ENCODE measurements at places on chromosomes 2 and 18. TPM values are rescaled to one million over a fixed set of nuclear protein-coding genes. Genes with fewer than 3 reads are reported as not detected.

The CAB39 gene
- 45.5 TPM for total RNA-seq

The SCN3A gene
- not detected for total RNA-seq

- DNase-seq: no peak
- no peaks in the 10 kb centered on the region for H3K27me3 ChIP-seq
- H3K4me3 ChIP-seq: no peak overlapping the region
- no peak overlapping the region for H3K27ac ChIP-seq
Observed at GRCh38 chr18:47953471-47953931, 23.0 kb upstream of the SMAD2 start.

GRCh38 chr2:159129269-159129668 lies 157.2 kb downstream of the WDSUB1 start:
- H3K4me1 ChIP-seq: no peaks in the 10 kb centered on the region
- H3K36me3 ChIP-seq: no peaks in the 10 kb centered on the region
- no peak overlapping the region for H3K4me3 ChIP-seq
- no peak for DNase-seq
- no peak overlapping the region for H3K27ac ChIP-seq

The ITM2C gene
- not detected for total RNA-seq

DNA sequence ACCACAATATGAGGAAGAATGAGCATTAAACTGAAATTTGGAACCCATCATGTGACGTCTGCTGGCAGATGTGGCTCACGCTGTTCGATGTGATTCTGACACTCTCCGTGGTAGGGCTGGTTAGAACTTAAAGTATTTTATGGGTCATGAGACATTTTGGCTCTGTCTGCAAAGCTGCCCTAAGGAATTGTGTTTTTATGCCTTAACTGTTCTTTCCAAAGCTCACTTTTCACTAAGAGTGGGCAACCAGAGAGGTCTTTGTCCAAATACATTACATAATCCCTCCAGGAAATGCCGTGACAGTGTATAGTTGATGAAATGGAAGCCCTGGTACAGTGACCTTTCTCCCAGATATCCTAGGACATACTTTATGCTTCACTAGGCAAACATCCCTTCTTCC lies 119.1 kb downstream of the AQP4 start:
- H3K4me3 ChIP-seq: no peak overlapping the region
- H3K36me3 ChIP-seq: no peaks in the 10 kb centered on the region
- H3K27ac ChIP-seq: no peak overlapping the region

DNA sequence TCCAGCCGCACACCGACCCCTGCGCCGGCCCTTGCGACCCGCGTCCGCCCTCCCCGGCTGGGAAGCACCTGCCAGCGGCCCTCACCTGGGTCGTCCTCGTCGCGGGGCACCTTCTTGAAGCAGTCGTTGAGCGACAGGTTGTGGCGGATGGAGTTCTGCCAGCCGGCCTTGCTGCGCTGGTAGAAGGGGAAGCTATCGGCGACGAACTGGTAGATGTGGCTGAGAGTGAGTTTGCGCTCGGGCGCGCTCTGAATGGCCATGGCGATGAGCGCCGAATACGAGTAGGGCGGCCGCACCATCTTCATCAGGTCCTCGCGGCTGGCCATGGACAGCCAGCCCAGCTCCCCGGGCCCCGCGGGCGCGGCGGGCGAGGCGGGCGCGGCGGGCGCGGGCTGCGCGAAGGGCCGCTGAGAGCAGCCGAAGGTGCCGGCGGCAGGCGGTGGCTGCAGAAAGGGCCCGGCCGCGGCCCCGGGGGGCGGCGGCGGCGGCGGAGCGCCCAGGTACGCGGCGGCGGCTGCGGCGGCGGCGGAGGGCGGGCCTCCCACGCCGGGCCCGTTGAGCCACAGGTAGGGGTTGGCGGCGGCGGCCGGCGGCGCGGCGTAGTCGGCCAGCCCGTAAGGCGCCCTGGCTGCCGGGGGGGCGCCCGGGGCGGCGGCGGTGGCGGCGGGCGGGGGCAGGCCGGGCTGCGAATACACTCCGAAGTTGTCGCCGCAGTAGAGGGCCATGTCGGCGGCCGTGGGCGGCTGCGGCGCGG lies 505 bp downstream of the FOXI3 start:
- H3K36me3 ChIP-seq: no peaks in the 10 kb centered on the region
- no peaks in the 10 kb centered on the region for H3K4me1 ChIP-seq
- DNase-seq: no peak
- H3K4me3 ChIP-seq: no peak overlapping the region

The SPDYA gene
- 0.76 TPM for total RNA-seq

DNA sequence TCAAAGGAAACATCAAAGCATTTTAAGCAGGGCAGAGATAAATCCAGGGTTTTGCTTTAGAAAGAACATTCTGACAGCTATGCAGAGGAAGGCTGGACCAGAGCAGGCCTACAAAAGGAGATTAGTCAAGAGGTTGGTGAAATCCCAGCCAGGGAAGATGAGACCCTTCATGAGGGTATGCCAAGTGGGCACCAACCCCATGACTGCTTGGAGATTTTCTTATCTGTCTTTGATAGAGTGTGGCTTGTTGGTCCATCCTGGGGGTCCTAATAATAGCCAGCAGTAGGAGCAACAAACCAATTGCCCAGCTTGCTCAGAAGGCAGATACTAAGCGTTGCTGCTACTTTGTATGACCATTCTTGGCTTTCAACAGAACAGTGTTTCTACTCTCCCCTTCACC lies 895.4 kb downstream of the EPHA4 start:
- H3K4me3 ChIP-seq: no peak overlapping the region
- H3K27me3 ChIP-seq: no peaks in the 10 kb centered on the region
- H3K27ac ChIP-seq: no peak overlapping the region
- no peak for DNase-seq
- no peaks in the 10 kb centered on the region for H3K36me3 ChIP-seq
- no peaks in the 10 kb centered on the region for H3K4me1 ChIP-seq

GRCh38 chr2:96914332-96914731 lies 44.5 kb upstream of the SEMA4C start:
- H3K27ac ChIP-seq: no peak overlapping the region
- no peaks in the 10 kb centered on the region for H3K4me1 ChIP-seq
- no peak overlapping the region for H3K4me3 ChIP-seq
- no peak for DNase-seq

The APCDD1 gene
- total RNA-seq: not detected

The SCYGR7 gene
- not detected for total RNA-seq

The GKN1 gene
- total RNA-seq: not detected

- no peaks in the 10 kb centered on the region for H3K27me3 ChIP-seq
- no peak overlapping the region for H3K27ac ChIP-seq
- no peaks in the 10 kb centered on the region for H3K36me3 ChIP-seq
- no peak overlapping the region for H3K4me3 ChIP-seq
Observed at GRCh38 chr2:58369594-58369993, 128.5 kb upstream of the FANCL start.
